ENCODE measurements at places on chromosomes 6 and 20.

- no peak for DNase-seq
These were observed 136.1 kb downstream of the CARMIL1 start for GRCh38 chr6:25415274-25415673.

DNA sequence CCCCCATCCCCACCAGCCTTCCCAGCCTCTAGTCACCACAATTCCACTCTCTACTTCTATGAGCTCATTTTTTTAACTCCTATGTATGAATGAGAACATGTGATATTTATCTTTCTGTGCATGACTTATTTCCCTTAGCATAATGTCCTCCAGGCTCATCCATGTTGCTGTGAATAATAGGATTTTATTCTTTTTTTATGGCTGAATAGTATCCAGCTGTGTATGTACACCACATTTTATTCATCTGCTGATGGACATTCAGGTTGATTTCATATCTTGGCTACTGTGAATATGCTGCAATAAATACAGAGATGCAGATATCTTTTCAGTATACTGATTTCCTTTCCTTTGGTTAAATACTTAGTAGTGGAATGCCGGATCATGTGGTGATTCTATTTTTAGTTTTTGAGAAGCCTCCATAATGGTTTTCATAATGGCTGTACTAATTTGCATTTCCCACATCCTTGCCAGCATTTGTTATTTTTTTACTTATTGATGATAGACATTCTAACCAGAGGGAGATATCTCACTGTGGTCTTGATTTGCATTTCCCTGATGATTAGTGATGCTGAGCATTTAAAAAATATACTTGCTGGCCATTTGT is 194.9 kb downstream of the PACRG start:
- DNase-seq: no peak

DNA sequence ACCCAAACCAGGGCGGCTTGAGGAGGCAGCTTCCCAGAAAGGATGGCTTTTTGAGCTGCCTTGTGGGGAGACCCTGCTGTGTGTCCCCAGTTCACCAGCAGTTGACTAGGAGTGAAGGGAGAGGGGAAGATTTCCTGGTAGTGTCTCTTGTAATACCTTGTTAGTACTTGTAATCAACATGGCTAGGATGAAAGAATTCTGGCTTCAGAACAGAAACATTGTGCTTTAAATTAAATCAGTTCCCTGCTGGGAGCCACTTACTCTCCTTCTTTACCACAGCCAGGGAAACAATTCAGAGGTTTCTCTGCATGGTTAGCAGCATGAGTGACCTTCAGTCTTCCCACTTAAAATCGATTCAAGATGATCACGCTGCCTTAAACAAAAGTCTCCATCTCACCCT is 525.4 kb upstream of the ID4 start:
- no peak for DNase-seq

- no peak for DNase-seq
These were observed 362.7 kb upstream of the IMPG1 start for GRCh38 chr6:76435174-76435573.
